GM04504 (cell line): ENCODE measurements at places on chromosomes 3 and 15.
A peak's percentile ranks its signal among the peaks of the same experiment; 100 is the strongest.

DNA sequence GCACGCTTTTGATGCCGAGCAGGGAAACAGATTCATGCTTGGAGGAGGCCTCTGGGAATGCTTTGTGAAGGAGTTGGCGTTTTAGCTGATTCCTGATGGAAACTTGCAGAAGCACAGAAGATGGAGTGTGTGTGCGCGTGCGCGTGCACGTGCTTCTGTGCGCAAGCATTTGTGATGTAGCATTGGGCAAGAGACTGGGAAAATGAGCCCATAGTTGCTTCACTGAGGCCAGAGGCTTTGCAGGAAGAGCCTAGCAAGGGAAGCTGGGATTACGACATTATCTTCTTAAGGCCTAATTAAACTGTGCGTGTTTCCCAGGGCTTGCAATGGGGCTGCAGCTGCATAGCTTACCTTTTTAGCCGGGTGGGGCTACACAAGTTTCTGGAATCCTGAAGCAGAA is 18.1 kb upstream of the AGBL1 start:
- DNase-seq = no peak

- no peak for DNase-seq
Measured at GRCh38 chr3:196920733-196921132, 21.6 kb downstream of the NCBP2 start.

DNA sequence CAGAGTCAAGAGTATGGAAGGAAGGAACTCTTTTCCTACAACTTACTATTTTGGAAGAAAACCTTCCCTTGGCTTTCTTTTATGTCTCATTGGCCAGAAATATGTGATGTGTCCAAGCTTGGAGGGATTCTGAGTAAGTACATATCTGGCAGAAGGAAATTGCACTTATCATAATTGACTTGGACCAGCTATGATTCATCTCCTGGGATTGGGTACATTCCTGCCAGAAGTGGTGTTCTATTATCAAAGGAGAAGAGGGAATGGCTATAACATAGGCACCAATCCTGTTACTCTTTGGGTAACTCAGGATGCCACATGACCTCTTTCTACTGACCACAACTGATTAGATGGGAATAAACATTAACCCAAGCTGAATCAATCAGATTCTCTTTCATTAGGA is 13.5 kb upstream of the DAZL start:
- peak; percentile 10 for DNase-seq

DNA sequence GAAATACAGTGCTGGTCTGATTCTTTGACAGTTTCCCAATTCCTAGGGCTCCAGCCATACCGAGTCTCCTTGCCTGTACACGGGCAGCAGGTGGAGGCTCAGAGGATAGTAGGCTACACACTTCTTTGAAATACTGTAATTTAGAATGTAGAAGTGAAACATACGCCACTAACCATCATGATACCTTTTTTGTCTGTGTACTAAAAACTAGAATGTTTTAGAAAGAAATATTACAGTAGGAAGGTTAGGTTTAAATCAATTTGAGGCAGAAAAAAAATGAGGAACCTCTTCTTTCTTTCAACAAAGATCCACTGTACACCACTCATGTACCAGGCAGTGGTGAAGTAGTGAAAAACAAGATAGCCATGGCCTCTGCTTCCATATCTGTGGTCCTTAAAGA is 354.7 kb downstream of the MCTP2 start:
- DNase-seq = no peak

- no peak for DNase-seq
Measured at GRCh38 chr3:96756516-96756915, 57.9 kb upstream of the EPHA6 start.

DNA sequence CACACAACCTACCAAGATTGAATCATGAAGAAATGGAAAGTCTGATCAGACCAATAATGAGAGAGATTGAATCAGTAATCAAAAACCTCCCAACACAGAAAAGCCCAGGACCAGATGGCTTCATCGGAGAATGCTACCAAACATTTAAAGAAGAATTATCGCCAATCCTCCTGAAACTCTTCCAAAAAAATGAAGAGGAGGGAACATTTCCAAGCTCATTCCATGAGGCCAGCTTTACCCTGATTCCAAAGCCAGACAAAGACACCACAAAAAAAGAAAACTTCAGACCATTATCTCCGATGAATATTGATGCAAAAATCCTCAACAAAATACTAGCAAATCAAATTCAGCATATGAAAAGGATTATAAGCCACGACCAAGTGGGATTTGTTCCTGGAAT is 94.1 kb downstream of the SENP2 start:
- DNase-seq = peak; percentile 35

- no peak for DNase-seq
Measured at GRCh38 chr3:99902091-99902490, 84.4 kb downstream of the CMSS1 start.

- no peak for DNase-seq
Measured at GRCh38 chr15:63987796-63988378, 58.4 kb downstream of the DAPK2 start.

DNA sequence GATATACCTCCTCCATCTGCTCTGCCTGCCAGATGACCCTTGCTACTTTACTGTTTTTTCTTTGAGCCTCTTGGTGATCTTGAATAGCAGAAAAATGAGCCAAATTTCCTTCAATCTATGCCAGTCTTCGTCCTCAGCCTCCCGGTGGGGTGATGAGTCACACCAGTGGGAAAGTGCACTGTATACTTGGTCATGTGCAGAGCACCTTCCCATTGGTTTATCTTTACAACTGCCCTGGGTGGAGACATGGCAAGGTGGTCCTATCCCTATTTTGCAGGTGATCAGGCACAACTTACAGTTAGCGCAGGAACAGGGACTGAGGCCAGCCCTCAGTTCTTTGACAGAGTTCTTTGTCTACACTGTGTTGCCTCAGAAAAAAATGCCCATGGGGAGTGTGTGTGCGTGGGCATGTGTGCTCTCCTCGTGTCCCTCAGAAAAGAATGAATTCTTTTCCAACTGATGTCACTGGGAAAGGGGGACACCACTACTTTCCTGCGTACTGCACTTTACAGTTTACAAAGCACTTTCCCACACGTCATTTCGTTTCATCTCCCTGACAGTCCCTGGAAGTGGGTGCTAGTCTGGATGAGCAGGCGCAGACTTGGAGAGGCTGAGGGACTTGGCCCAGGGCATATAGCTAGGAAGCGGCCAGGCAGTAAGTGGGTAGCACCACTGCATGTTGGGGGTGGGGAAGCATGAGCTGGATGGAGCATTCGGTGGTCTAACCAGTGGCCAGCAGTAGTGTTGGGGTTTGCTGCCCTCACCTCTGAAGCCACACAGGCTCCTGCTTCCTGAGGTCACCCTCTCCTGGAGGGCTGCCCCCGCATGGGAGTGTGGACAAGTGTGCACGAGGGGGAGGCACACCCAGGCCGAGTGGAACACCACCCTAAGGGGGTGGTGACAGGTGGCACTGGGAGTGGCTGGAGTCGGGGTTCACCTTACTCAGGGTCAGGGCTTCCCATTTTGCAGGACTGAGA is 24.1 kb downstream of the SMAD3 start:
- DNase-seq = no peak

DNA sequence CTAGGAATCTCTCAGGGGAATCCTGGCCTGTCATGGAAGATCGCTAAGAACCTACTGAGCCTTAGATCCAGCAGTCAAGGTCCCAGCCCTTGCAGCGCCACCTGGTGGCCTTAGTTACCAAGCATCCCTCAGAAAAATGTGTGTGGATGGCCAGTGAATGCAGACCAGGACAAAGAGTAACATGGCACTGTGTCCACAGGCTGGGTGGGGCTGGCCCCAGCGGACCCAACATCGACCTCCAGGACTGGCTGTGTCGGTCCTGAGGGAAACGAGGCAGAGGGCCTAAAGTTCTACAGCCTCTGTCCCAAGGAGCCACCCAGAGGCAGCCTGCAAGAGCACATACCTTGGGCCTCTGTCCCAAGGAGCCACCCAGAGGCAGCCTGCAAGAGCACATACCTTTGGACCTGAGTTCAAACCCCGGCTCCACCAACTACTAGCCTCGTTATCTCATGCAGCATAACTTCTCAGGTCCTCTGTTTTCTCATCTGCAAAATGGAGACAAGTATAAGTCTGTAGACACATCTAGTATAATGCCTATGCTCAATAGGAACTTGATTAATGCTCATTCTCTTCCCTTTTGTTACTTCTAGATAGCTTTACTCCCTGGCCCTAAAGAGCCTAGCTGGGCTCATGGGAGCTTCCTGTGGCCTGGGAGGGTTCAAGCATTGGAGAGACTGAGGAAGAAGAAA is 57.5 kb upstream of the HERC1 start:
- peak; percentile 50 for DNase-seq

DNA sequence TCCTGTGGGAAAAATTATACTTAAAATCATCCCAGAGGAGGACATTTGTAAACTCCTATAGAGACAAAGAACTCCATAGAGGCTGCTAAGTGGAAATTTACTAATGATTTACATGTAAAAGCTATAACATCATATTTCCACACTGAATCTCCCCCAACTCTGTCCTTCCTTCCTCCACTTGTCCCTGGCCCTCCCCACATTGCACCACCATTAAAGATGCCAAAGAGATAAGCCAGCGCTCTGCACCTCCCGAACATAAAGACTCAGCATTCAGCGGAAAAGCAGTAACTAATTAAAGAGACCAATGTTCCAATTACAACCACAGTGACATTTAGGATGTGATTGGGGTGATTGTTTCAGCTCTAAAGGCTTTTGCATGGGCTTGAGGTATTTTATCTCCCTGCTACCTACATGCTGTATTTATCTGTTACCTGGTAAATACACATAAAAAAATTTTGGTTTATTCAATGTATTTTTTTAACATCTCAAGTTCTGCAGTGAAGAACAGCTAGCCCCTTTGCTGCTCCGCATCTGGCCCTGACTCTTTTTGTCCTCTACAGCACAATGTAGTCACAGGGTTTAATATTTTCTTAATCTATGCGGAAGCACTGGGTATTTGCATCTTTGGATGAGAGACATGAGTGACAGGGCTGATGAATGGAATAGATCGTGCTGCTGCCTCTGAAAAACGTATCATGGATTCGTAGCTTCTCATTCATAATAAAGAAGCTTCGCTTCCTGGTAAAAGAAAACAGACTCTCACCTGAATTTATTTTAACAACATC is 35.3 kb upstream of the B3GNT5 start:
- DNase-seq = no peak

DNA sequence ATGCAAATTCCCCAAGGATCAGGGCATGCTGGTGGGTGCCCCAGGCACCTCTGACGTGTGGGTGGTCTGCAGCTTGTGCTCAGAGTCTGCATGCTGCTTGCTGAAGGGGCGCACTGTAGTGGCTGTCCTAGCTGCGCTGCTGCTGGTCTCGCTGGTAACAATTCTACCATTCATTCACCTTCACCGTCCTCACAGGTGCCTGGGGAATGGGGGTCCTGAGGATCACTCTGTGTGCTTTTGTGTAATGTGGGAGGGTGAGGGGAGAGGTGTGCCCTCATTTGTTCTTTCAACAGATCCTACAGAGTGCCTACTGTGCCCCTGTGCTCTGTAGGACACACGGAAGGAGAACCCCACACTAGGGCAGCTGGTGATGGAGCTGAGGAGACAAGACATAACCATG is 2.1 kb upstream of the ITGA11 start:
- no peak for DNase-seq

GRCh38 chr15:51524376-51524775 is 98.2 kb downstream of the DMXL2 start:
- no peak for DNase-seq

- no peak for DNase-seq
Measured at GRCh38 chr3:196971094-196971698, 2.6 kb upstream of the PIGZ start.

GRCh38 chr15:73654659-73655058 is 21.5 kb upstream of the NPTN start:
- DNase-seq = no peak

GRCh38 chr3:177935047-177935446 is 601.2 kb upstream of the KCNMB2 start:
- DNase-seq = no peak

DNA sequence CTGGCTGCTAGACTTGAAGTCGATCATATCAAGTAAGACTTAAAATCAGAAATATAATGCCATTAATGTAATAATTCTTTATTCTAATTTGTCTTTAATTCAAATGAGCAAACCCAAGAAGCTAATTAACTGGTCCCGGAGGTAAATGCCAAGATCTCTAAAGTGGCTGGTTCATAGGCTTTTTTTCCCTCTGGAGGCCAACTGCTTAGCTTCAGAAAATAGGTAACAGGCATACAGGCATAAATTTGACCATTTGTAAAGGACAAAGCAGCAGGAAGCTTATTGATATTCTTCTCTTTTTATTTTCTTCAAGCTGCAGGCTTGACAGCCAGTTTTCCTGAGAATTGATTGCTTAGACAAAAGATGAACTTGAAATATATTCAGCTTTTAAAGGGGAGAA is 158.6 kb upstream of the RAP2B start:
- no peak for DNase-seq

GRCh38 chr3:10888518-10889090 is 72.6 kb downstream of the SLC6A11 start:
- DNase-seq = no peak

DNA sequence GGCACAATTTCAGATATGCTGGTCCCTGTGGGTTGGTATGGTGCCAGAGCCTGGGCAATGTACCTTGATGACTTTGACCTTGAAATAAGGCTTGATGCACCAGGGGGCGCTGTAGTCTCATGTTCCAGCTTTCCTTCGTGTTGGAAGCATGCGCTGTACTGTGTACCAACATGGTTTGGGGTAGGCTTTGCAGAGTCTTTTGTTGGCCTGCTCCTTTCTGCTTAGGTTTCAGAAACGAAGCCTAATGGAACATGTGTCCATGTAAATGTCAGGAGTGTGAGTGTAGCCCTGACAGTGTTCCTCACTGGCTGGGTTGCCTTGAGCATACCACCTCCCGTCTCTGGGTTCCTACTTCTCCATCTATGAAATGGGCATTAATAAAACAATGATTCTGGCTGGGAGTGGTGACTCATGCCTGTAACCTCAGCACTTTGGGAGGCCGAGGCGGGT is 3.6 kb upstream of the CCR4 start:
- DNase-seq = peak; percentile 43

DNA sequence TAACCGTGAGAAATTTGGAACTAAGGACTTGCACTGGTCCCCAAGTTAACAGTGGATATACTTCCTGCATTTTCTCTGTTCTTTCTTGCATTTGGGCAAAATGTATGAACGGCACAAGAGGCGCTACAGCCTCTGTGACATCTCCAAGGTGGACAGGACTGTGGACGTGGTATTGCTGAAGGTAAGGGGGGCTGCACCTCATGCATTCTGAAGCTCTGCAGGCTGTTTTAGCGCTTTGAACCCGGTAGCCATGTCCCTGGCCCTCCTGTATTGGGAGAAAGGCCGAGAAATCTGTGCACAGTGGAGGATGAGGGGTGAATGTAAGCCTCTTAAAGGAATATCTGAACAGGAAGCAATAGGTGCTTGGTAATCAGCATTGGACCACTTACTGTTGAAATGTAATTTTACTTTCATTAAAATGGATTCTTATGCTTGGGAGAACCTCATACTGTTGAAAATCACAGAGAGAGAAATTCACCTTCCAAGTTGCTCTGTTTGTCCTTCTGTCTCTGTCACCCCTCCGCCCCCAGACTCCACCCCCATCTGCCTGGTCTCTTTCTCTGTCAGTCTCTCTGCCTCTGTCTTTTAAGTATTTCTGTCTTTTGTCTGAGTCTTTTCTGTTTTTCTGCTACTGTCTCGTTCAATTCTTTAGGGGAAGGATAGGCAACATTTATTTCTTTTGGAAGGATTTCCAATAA is 174.6 kb downstream of the KLHL25 start:
- DNase-seq = no peak
